ENCODE measurements at places on chromosomes 6 and 20.

- DNase-seq, result no peak
These were observed 18.8 kb downstream of the SYNDIG1 start for GRCh38 chr20:24488064-24488799.

GRCh38 chr6:145819994-145820393 is 5.4 kb upstream of the FBXO30 start:
- DNase-seq, result no peak

DNA sequence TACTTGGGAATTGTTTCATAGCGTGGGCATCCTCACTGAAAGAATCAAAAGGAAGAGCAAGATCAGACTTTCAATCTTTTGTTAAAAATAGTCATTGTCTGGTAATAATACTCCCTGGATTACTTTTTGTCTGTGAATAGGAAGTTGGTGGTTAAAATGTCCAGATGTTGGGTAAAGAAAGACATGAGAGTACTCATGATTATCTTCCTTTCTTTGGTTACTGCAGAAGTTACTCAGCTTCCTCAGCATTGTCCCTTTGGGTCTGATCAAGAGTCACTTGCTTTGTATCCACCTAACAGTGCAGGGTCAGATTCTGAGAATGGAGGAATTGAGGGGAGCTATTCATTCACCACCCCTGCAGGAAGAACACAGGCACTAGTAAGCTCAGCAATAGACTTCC is 54.6 kb downstream of the RIN2 start:
- no peak for DNase-seq

- no peak for DNase-seq
These were observed 2.4 kb downstream of the MDGA1 start for GRCh38 chr6:37695273-37695672.

- no peak for DNase-seq
These were observed 132.5 kb downstream of the EPM2A start for GRCh38 chr6:145602726-145603326.

DNA sequence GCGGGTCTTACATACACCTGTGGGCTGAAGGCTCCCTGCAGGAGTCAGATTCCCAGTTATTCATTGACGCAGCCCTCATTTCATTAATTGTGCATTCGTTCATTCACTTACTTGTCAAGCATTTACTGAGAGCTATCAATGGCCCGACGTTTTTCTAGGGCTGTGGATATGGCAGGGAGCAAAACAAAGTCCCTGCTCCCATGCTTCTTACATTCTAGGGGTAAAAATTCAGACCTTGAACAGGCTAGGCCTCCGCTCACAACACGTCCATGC is 369 bp upstream of the NSFL1C start:
- no peak for DNase-seq

DNA sequence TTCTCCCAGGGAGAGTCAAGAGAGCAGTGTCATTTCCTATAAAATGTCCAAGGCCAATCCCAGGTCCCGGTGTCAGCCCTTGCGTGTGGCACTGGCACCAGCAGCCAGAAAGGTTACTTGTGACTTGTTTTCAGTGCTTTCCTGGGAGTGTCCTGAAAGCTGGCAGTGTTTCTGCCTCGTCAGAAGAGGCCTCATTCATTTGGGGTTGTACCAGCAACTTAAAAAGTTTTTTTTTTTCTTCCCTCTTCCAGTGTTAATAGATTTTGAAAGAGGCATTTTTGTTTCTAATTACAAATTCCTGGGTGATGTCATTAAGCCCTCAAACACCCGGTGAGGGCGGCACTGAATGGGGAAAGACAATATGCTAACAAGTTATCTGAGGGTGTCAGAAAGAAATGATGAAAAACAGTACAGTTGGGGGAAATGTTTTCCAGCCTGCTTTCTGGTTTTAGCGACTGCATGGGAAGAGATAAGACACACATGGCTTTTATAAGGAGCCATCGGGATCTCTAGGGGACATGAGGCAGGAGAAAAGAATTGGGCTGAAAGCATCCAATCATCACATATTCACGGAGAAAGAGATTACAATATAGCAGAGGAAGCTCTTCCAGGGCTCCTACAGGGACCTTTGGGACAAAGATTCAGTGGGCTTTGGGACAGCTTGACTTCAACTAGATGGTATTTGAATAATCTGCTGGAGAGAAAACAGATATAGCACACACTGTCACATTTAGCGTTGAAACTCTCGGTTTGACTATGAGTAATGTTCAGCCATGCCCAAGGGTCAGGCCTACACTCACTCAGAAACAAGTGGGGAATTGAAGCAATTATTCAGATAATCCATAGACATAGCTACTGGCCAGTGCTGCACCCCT is 153.0 kb downstream of the BCAS1 start:
- peak; percentile 75 for DNase-seq

- no peak for DNase-seq
These were observed 146.5 kb upstream of the ZNF217 start for GRCh38 chr20:53739799-53740785.

DNA sequence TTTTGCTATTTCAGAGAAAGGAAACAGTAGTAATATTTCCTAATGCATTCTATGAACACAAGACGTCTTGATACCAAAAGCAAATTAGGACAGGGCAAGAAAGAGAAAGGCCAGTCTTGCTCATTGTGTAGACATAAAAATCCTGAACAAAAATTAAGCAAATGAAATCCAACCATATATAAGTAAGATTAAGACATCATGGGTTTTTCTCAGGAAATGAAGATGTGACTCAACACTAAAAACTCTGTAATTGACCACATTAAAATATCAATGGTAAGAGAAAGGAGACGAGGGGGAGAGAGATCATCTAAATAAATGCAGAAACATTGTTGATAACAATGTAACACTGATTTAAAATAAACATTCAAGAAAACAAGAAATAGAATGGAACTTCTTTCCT is 205.4 kb downstream of the SOD2 start:
- no peak for DNase-seq

DNA sequence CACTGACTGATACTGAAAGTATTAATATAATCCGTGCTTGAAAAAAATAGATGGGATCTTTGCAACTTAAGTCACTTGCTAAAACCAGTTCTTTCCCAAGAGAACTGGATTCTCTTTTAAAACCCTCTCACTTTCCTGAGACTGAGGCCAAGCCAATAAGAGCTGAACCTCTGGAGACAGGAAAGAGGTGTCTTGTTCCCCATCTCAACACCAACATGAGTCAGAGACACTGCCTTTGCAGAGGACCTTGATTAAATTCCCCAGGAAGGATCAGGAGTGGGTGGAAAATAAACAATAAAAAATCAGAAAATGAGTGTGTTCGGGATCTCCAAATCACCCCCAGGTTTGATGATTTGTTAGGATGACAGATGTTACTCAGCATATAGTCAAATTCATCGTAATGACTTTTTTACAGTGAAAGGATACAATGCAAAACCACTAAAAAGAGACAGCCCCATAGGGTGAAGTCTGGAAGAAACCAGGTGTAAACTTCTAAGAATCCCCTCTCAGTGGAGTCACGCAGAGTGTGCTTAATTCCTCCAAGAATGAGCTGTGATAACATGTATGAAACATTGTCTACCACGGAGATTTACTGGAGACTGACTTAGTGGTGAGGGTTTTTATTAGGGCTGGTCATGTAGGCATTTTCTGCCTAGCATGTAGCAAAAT is 122.8 kb upstream of the BEND3 start:
- DNase-seq, result no peak

- no peak for DNase-seq
These were observed 955 bp downstream of the DLL1 start for GRCh38 chr6:170289951-170290295.

GRCh38 chr20:25461281-25461650 is 53.8 kb downstream of the GINS1 start:
- no peak for DNase-seq

DNA sequence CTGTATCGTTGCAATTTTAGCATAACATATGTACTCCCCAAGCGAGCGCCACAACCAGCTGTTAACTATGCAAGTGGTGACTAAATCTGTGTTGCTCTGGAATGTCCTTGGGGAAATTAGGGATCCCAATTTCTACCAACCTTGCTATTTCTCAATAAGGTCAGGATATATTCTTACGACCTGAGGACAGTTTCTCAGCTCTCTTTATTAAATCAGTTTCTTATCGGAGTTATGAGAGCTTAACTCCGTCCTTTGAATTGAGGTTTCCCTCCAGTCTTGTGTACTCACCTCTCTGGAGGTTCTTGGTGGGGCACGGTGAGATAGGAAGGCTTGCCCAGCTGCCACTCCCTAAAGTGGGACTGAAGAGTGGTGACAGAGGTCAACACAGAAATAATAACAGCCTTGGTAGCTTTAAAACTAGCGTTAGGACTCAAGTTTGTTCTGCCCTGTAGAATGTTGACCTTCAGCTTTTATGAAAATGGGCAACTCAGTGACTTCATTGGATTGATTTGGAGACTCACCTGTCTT is 694 bp downstream of the MRPS18B start:
- DNase-seq, result no peak

- DNase-seq, result peak; percentile 74
These were observed 94.6 kb downstream of the TFAP2B start for GRCh38 chr6:50913105-50913770.

GRCh38 chr20:16709017-16709416 is 20.8 kb upstream of the SNRPB2 start:
- no peak for DNase-seq

GRCh38 chr20:35788796-35789195 is 17.0 kb downstream of the PHF20 start:
- no peak for DNase-seq

GRCh38 chr6:160428818-160429619 is 80.8 kb downstream of the SLC22A3 start:
- no peak for DNase-seq

DNA sequence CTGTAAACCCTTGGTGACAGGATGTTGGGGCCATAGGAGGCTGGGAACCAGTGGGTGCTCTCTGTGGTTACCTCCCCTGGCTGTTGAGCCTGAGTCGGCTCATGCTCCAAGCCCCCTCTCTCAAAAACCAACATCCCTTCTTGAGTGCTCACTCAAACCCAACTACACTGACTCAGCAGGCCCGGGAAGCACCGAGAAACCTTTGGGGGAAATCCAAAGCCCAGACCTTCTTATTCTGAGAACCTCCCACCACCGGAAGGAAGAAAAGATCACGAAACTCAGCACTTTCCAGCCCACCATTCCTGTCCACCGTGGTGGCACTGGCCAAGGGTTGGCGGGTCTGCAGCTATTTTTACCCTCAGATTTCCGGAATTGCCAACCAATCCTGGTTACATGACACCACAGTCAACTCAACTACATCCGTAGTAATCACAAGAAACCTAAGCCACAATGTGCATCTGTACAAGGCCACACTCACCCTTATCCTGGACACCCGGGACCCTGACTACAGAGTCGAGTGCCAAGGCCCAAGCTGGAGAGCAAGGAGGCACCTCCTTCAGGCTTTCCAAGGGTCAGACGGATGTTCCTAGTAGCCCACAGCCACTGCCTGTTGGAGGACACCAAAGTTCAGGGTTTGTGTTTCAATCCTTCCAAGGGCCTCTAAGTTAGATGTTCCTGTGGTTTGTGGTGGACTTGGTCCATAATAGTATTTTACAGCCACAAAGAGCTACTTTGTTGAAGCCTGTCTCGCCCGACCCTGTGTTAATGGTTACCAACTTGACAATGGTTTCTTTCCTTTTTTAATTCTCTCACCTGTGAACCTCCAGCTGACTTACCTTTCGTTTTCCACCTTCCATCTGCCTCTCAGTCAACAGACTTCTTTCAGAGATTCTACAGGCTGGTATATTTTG is 317.0 kb downstream of the CDC5L start:
- no peak for DNase-seq

- no peak for DNase-seq
These were observed 336.6 kb downstream of the CDH4 start for GRCh38 chr20:61588411-61589385.

- DNase-seq, result no peak
These were observed 50.8 kb downstream of the SMPDL3A start for GRCh38 chr6:122839906-122840305.

GRCh38 chr6:91482498-91482897 is 895.6 kb upstream of the MAP3K7 start:
- DNase-seq, result no peak

DNA sequence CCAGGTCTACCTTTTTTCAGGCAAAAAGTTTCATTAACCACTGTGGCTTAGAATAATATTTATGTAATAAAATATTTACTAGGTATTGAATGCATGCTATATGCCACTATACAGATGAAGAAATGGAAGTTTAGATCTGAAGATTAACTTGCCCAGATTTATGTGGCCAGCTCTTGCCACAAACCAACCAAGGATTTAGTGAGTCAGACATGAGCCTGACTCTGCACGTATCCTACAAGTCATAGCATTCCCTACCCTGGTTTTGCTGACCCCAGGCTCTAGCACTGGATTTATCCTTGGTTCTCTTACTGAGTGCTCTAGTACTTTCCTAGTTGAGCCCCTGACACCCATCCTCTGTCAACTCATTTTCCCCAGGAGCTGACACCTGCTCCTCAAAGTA is 75.4 kb downstream of the ANKEF1 start:
- DNase-seq, result no peak

DNA sequence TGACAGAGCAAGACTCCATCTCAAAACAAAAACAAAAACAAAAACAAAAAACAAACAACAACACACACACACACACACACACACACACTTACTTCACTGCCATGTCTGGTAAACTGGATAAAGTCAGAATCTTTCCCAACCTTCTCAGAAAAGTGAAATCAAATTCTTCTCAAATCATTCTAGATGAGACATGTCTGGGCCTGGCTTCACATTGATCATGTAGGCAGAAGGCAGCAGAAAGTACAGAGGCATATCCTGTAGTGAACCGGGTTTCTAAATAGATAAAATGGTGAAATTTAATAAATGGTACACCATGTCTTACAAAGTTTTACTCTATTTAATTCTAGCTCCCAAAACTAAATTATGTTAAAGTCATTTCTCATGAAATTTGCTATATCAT is 14.9 kb upstream of the MRS2 start:
- DNase-seq, result no peak

DNA sequence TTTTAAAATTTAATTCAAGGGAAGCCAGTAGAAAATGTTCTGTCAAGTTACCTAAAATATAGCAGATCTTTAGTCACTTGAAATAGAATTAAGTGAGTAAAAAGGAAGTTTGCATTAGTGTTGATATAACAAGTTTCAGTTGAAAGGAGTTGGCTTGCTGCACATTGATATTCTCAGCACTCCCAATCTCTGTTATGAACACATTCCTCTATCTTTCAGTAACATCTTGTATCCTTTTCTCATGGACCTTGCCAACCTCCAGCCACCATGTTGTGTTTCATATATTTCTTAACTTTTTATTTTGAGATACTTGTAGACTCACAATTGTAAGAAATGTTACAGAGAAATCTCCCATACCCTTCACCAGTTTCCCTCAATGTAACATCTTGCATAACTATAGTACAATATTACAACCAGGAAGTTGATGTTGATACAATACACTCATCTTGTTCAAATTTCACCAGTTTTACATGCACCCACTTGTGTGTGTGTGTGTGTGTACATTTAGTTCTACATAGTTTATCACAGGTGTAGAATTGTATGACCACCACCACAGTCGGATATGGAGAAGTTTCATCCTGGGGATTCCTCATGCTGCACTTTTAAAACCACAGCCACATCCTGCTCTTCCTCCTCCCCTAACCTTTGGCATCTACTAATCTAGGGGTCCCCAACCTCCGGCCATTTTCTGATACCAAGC is 20.2 kb upstream of the PAQR8 start:
- no peak for DNase-seq
